Thymus (tissue), 14 donors: ENCODE measurements at places on chromosomes 4 and X. TPM values are rescaled to one million over a fixed set of nuclear protein-coding genes. Genes with fewer than 3 reads are reported as not detected.

DNA sequence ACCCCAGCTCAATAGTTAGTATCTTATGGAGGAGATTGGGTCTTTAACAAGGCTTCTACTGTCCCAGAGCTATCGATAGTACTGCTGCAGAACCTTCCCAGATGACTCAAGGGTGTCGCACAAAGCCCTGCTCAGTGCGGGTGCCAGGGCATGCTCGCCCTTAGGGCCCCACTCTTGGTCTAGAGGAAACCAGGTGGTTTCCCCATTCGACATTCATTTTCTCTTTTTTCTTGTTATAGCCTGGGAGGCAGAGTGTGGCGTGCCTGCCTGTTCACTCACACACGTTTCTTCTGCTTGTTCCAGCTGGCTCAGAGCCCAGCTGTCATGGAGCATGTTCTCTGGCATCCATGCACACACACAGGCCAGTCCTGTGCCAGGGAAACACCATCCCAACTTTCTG, 144.5 kb downstream of the SMIM20 start:
- DNase-seq = no peak
- H3K4me1 ChIP-seq = no peaks in the 10 kb centered on the region
- H3K27ac ChIP-seq = no peak overlapping the region
- no peaks in the 10 kb centered on the region for H3K27me3 ChIP-seq
- H3K36me3 ChIP-seq = no peaks in the 10 kb centered on the region

DNA sequence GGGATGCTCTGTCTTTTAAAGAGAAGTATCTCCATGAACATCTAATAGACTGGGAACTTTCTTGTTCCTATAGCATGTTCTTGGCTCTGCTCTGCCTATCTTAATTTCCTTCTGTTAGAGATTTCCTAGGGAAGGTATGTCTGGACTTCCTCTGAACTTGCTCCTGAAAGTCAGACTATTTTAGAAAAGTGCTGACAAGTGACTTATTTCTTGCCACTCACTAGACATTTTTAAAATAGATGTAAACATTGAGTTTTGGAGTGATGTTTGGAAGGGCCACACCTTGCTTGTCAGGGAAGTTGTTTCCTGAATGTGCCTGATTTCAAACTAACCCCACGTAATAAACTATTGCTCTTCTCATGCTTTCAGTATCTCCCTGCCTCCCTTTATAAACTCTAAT, 62.4 kb upstream of the ATP8A1 start:
- H3K36me3 ChIP-seq = no peaks in the 10 kb centered on the region
- DNase-seq = no peak
- H3K4me3 ChIP-seq = no peak overlapping the region
- H3K27ac ChIP-seq = no peak overlapping the region
- H3K4me1 ChIP-seq = no peaks in the 10 kb centered on the region

The TMPRSS11A gene
- 0.24 TPM for total RNA-seq

DNA sequence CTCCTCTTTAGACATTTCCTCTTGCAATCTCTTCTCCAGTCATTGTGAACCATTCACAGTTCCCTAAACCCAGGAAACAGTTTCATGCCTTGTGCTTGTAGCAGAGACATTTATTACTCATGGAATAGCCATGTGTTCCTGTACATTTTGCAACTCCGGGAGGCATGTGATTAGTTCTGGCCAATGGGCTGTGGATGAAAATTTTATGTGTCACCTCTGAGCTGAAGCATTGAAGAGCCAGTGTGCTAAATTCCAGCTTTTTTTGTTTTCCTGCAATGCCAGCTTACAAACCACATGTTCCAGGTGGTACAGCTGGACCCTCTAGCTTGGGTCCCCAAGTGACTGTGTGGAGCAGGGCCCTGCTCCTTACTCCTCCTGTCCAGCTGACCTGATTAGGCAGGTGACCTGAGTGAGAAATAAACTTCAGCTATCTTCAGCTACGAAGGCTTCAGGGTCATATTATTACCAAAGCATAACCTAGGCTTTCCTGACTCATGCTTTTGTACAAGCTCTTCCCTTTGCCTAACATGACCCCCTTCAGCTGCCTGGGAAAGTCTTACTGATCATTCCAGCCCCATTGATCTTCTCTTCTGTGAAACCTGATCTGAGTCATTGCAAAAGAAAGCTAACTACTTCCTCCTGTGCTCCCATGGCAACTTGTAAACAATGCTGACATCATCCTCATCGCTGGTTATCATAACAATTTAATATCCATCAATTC, 200.4 kb downstream of the PTTG2 start:
- H3K36me3 ChIP-seq = no peaks in the 10 kb centered on the region
- H3K4me3 ChIP-seq = no peak overlapping the region
- H3K27ac ChIP-seq = no peak overlapping the region
- no peaks in the 10 kb centered on the region for H3K27me3 ChIP-seq
- peaks cover 5% of the 10 kb centered on the region for H3K4me1 ChIP-seq

The DNAJB14 gene
- 22.9 TPM for total RNA-seq

The GPR50 gene
- total RNA-seq = not detected

DNA sequence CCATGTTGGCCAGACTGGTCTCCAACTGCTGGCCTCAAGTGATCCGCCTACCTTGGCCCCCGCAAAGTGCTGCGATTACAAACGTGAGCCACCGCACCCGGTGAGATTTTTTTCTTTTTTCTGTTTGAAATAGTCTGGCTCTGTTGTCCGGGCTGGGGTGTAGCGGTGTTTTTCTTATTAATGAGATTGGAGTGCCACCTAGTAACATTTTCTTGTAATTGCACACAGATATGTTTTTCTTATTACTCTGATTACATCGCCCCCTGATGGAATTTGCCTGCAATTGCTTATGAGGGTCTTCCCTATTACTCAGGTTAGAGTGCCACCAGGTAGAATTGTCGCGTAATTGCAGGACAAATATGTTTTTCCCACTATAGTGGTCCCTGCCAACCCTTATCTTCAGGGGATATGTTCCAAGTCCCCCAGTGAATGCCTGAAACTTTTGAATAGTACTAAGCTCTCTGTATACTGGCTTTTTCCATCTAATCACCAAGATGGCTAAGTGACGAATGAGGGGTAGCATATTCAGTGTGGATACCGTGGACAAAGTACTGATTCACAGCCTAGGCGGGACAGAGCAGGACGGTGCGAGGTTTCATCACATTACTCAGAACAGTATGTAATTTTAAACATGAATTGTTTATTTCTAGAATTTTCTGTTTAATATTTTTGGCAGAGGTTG, 8.6 kb upstream of the PDHA1 start:
- no peak for DNase-seq
- H3K27me3 ChIP-seq = no peaks in the 10 kb centered on the region
- H3K4me1 ChIP-seq = no peaks in the 10 kb centered on the region
- no peak overlapping the region for H3K27ac ChIP-seq
- no peak overlapping the region for H3K4me3 ChIP-seq

- no peaks in the 10 kb centered on the region for H3K27me3 ChIP-seq
- DNase-seq = no peak
- H3K4me1 ChIP-seq = no peaks in the 10 kb centered on the region
- H3K36me3 ChIP-seq = no peaks in the 10 kb centered on the region
Measured at GRCh38 chr4:3402491-3403347, 39.0 kb upstream of the HGFAC start.
